ENCODE measurements at places on chromosomes 3 and 15. TPM values are rescaled to one million over a fixed set of nuclear protein-coding genes. Genes with fewer than 3 reads are reported as not detected.

DNA sequence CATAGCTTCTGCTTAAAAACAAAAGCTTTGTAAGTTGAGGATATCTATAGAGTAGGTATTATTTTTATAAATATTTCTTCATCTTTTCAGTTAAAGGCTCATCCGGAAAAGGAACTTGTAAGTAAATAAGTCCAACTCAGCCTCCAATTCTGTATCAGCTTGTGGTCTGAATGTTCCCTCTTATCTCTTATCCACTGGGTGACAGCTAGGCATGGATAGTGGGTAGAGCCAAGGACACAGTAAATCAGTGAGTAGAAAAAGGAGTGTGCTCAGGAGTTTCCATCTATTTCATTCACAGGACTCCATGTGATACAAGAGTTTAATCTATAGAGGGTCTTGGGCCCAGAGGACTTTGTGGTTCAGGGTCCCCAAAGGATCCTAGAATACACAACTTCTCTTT lies 50.9 kb downstream of the FRMD5 start:
- DNase-seq: no peak

Gene THSD4
- 75.1 TPM for total RNA-seq

- no peak for DNase-seq
Observed at GRCh38 chr3:161230621-161231171, 9.6 kb downstream of the NMD3 start.

Gene TP63
- total RNA-seq: 26.3 TPM

DNA sequence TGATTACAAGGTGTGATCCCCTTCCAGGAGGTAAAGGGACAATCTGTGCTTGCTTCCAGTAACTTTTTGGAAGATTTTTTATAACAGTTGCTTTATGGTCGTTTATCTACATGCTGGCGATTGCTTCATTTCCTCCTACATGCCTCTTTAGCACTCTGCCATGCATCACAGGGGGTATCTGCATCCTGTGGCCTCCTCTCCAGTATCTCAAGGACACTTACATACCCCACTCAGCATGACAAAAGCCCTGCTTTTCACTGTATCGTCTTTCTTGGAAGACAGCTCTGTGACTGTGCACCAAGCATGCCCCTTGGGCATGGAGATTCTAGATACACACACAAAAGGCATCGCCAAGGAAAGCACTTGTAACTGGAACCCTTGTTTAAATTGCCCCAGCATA lies 25.3 kb downstream of the CAPN3 start:
- DNase-seq: no peak

Data from urinary bladder (tissue), 4 donors.